ENCODE measurements at places on chromosomes 12 and 14. TPM values are rescaled to one million over a fixed set of nuclear protein-coding genes. Genes with fewer than 3 reads are reported as not detected.
A peak's percentile ranks its signal among the peaks of the same experiment; 100 is the strongest.

DNA sequence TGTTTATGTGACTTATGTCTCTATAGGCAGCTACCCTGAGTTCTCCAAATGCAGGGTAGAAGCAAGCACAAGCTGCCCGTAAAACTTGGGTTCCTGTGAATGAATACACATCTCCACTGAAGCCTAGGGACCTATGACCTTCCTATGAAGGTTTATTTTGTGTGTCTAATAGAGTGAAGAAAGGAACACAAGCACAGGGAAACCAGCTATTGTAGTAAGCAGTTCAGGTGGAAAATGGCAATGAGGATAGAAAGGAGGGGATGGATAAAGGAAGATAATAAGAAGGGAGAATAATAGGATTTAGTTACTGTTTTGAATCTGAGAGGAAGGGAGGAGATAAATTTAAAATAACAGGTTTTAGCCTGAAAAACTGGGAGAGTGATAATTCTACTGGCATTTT is 2.4 kb downstream of the PFKM start:
- DNase-seq, result no peak

The RASSF9 gene
- total RNA-seq, result 0.33 TPM

DNA sequence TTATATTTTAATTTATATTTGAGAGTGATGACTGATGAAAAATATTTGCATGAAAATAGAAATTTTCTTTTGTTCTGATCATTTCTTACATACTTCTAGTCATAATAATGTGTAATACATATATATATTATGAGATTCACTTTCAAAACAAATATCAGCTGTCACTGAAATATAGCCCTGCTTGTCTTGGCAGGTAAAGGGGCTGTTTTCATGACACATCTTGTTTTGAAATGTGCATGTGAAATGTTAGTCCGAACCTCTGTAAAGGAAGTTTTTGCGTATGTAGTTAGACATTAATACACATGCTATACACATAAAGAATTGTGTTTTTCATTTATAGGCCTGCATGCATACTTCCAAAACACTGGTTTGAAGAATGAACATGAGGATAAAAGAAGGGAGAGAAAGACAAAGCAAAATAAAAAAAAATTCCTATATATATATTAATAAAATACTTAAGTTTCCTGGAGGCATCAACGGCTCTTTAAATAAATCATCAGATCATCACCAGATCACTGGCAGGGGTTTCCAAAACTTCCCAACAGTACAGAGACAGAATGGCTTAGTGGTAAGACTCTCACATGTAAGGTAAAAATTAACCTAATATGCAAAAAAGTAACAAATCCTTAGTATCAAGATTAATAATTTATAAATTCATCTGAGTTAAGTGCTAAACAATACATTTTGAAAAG is 60.1 kb downstream of the SEL1L start:
- no peak for DNase-seq

The TNS2 gene
- 48.1 TPM for total RNA-seq

GRCh38 chr12:100141666-100141997 is 1.0 kb downstream of the BLTP3B start:
- peak; percentile 77 for DNase-seq

The OTX2 gene
- total RNA-seq, result not detected

- DNase-seq, result no peak
These were observed 157.4 kb downstream of the TBX5 start for GRCh38 chr12:114248527-114248926.

- no peak for DNase-seq
These were observed 158.4 kb upstream of the RASSF8 start for GRCh38 chr12:25800101-25800500.

The PDE3A gene
- 0.03 TPM for total RNA-seq

The PNN gene
- total RNA-seq, result 55.4 TPM

The DCAF11 gene
- total RNA-seq, result 37.4 TPM

DNA sequence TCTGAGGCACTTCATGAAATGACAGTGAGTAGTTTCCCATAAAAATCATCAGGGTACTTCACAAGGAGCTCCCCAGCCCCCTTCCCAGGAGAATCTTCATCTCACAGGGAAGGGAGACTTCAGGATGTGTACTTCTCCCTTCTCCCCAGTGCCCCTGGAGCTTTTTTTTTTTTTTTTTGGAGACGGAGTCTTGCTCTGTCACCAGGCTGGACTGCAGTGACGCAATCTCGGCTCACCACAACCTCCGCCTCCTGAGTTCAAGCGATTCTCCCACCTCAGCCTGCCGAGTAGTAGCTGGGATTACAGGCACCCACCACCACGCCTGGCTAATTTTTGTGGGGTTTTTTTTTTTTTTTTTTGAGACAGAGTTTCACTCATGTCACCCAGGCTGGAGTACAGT is 10.4 kb downstream of the ITPK1 start:
- DNase-seq, result no peak

The SLC38A4 gene
- 2.5 TPM for total RNA-seq

The MYF6 gene
- total RNA-seq, result not detected

DNA sequence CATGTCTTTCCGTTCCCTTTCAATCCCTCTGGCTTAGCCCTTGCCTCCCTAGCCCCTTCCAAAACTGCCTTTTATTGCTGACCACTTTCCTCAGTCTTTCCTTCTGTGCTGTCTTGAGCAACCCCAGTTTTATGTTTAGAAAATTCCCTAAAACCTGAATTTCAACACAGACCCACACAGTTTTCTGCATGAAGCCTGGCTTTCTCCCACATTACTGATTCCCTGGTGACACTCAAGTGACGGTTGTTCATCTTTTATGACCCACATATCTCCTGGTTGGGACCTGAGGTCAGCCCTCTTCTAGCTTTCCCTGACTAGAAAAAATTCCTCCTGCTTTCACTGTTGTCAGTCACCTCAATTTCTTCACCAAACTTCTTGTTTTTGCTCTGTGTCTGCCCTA is 21.0 kb downstream of the FGD4 start:
- no peak for DNase-seq

The KRT77 gene
- not detected for total RNA-seq

The UBR7 gene
- total RNA-seq, result 19.9 TPM

The NRL gene
- total RNA-seq, result 1.4 TPM

The SCN8A gene
- 8.6 TPM for total RNA-seq

- DNase-seq, result peak; percentile 51
These were observed 301.1 kb downstream of the DUSP6 start for GRCh38 chr12:89051065-89051677.

DNA sequence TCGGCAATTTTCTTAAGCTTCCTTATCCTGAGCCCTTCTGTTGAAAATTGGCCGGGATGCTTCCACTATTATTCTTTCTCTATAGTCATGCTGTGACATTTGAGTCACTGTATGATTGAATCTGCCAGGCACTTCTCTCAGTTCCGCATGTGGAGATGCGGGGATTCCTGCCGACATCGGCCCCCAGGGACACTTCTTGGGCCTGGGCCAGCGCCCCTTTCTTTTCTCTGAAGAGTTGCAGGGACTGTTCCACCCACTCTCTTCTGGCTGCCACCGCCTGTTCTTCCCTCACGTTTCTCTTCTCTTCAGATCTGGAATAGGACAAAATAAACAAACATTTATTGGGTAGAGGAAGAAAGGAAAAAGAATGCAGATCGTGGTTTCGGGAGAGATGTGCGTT is 310.1 kb downstream of the ETNK1 start:
- no peak for DNase-seq

GRCh38 chr12:76628745-76629144 is 69.2 kb upstream of the OSBPL8 start:
- no peak for DNase-seq

Measured in Panc1 (cell line).